Activated naive CD8-positive, alpha-beta T cell treated with anti-CD3 and anti-CD28 coated beads, Interleukin-2, amount 10 ng/mL, durations not matched to agents 7 days and 5 days (primary cell): ENCODE measurements at places on chromosomes 5 and 9. TPM values are rescaled to one million over a fixed set of nuclear protein-coding genes. Genes with fewer than 3 reads are reported as not detected.

The PCDHGB7 gene
- total RNA-seq: not detected

The RGS3 gene
- total RNA-seq: 65.5 TPM

The PHF24 gene
- total RNA-seq: not detected

The RNF130 gene
- 10.7 TPM for total RNA-seq

The SPATA24 gene
- total RNA-seq: 6.4 TPM

The SLC6A3 gene
- not detected for total RNA-seq

The GRAMD2B gene
- total RNA-seq: 5.2 TPM

The C5orf58 gene
- total RNA-seq: not detected

- no peak overlapping the region for H3K27ac ChIP-seq
- H3K27me3 ChIP-seq: peaks cover 9% of the 10 kb centered on the region
These were observed 49.2 kb upstream of the CPLX2 start for GRCh38 chr5:175822225-175822624.

DNA sequence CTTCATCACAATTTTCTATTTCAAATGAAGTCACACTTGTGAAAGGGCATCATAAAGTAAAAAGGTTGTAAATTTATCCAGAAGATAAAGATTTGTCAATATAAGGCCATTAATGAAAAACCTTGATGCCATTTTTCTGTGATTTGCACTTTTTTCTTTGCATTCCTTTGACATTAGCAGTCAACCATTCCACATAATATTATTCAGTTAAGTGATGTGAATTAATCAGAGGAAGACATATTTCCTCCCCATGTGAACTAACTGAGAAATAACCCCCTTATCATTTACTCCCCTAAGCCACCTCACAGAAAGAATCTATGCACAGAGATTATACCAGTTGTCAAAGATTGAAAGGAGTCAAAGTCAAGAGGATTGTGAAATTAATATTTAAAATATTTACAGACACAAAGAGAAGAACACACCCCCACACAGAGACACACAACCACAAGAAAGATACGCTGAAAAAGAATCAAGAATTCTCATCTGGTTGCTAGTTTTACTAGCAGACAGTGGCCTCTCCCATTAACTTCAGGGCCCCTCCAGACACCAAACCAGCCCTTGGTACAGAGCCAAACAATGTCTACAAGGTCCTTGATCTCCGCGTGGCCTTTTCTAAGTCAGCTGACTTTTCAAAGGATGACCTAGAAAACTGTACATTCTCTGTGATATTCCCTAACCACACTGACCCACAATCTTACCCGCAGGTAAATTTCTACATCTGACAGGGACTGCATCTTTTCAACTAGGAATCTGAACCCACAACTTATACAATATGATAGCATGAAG lies 29.5 kb downstream of the GNAQ start:
- H3K27ac ChIP-seq: no peak overlapping the region
- peaks cover 15% of the 10 kb centered on the region for H3K36me3 ChIP-seq
- H3K4me3 ChIP-seq: no peak overlapping the region

DNA sequence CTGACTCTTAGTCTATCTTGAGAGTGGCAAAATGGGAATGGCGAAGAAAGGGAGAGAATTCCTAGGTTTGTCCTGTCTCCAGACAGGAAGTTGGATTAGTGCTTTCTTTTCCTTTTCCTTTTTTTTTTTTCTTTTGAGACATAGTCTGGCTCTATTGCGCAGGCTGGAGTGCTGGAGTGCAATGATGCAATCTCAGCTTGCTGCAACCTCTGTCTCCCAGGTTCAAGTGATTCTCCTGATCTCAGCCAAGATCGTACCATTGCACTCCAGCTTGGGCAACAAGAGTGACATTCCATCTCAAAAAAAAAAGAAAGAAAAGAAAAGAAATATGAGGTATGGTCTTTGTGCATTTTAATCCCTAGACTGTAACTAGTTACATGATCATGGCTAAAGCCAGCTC lies 12.6 kb upstream of the KIF27 start:
- H3K4me3 ChIP-seq: no peak overlapping the region

GRCh38 chr5:77449277-77449676 lies 42.8 kb downstream of the WDR41 start:
- DNase-seq: no peak
- H3K27ac ChIP-seq: no peak overlapping the region
- H3K4me3 ChIP-seq: no peak overlapping the region
- no peaks in the 10 kb centered on the region for H3K27me3 ChIP-seq
- no peaks in the 10 kb centered on the region for H3K4me1 ChIP-seq

GRCh38 chr9:136762221-136762691 lies 2.1 kb downstream of the LCN15 start:
- H3K4me3 ChIP-seq: no peak overlapping the region
- DNase-seq: no peak
- H3K36me3 ChIP-seq: no peaks in the 10 kb centered on the region
- H3K27ac ChIP-seq: no peak overlapping the region

GRCh38 chr5:92908952-92909601 lies 671.9 kb downstream of the NR2F1-AS1 start:
- H3K4me3 ChIP-seq: no peak overlapping the region
- no peak overlapping the region for H3K27ac ChIP-seq
- H3K36me3 ChIP-seq: no peaks in the 10 kb centered on the region
- no peaks in the 10 kb centered on the region for H3K4me1 ChIP-seq

DNA sequence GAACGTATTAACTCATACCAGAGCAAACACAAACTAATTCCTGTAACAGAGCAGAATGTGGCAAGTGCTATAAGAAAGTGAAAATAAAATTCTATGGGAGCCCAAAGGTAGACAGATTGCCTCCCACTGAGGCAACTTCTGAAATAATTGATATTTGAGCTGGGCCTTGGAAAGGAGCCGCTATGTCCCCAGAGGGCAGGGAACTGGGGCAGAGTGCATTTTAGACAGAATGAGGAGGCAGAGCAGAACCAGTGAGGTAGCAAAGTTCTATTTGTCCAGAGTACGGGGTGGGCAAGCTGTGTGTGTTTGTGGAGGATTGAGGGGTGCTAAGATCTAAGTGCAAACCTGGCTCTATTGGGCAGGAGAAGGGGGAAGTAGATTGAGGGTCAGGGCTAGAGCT lies 19.8 kb downstream of the CDO1 start:
- H3K4me1 ChIP-seq: peaks cover 19% of the 10 kb centered on the region
- peaks cover 34% of the 10 kb centered on the region for H3K27me3 ChIP-seq
- no peak for DNase-seq
- H3K36me3 ChIP-seq: no peaks in the 10 kb centered on the region

GRCh38 chr9:68859347-68859746 lies 154.3 kb downstream of the PIP5K1B start:
- H3K4me1 ChIP-seq: no peaks in the 10 kb centered on the region
- H3K27me3 ChIP-seq: peaks cover 7% of the 10 kb centered on the region
- H3K27ac ChIP-seq: no peak overlapping the region
- no peak for DNase-seq

GRCh38 chr9:101414839-101415238 lies 16.2 kb downstream of the ZNF189 start:
- no peak overlapping the region for H3K4me3 ChIP-seq
- H3K27me3 ChIP-seq: no peaks in the 10 kb centered on the region
- H3K27ac ChIP-seq: no peak overlapping the region
- H3K36me3 ChIP-seq: peaks cover 21% of the 10 kb centered on the region
- DNase-seq: no peak

GRCh38 chr5:136129445-136129844 lies 3.2 kb upstream of the SMAD5 start:
- no peak overlapping the region for H3K4me3 ChIP-seq
- no peak overlapping the region for H3K27ac ChIP-seq
- H3K27me3 ChIP-seq: peaks cover 54% of the 10 kb centered on the region
- no peaks in the 10 kb centered on the region for H3K36me3 ChIP-seq
- no peak for DNase-seq

DNA sequence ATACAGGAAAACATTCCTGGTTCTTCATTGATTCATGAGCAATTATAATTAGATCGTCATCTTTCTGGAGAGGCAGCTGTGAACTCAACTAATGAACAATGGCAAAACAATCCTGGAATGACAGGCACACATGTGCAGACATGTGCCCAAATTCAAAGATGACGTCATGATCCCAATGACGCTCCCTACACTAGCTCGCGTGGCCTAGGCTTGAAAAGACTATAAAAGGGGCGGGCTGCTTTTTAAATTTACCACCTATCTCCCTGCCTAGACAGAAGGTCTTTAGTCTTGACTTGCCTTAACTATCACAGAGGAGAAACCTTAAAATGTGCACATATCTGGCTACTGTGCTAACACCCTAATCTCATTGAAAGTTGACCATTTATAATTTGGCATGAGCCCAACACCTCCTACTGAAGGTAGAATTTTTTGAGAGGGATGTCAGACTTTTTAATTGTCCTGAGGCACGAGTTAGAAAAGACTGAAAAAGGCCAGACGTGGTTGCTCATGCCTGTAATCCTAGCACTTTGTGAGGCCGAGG lies 88.2 kb downstream of the PRRT1B start:
- peaks cover 20% of the 10 kb centered on the region for H3K36me3 ChIP-seq
- H3K27ac ChIP-seq: no peak overlapping the region
- H3K4me1 ChIP-seq: peaks cover 32% of the 10 kb centered on the region

- H3K4me1 ChIP-seq: peaks cover 10% of the 10 kb centered on the region
- H3K27ac ChIP-seq: peak overlapping the region; percentile 62
- H3K27me3 ChIP-seq: peaks cover 31% of the 10 kb centered on the region
- DNase-seq: no peak
- peak overlapping the region; percentile 62 for H3K4me3 ChIP-seq
These were observed 979 bp downstream of the PCDHGA12 start for GRCh38 chr5:141431286-141431685.

DNA sequence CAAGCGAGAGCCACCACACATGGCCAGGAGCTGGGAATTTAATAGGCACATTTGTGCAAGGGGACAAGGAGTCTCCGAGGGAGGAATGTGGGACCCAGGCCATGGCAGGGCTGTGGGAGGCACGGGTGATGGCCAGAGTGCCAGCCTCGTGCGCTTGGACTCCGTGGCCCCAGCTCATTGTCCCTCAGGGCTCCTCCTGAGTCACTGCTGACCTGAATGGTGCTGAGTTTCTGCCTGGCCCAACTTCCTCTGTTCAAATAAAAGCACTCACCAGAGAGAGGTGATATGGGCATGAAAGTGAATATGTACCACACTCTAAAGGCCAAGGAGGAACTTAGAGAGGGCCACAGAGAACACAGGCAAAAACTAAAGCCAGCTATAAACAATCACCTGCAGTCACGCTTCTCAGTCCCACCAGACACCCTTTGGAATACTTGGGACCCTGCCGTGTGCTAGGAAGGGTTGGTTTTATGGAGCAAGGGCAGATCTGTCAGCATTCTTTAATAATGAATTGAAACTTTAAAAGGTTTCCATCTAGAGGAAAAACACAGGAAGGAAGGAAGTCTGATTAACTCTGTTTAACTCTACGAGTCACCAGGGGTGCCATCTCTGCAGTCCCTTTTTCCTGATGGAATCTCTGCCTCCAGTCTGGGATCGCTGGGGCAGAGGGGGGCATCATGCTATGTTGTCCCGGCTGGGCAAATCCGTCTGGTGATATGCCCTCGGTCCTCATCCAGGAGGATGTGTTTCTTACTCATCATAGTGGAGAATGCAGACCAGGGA lies 25.1 kb upstream of the UBE2QL1 start:
- H3K4me3 ChIP-seq: no peak overlapping the region
- no peaks in the 10 kb centered on the region for H3K36me3 ChIP-seq
- no peak overlapping the region for H3K27ac ChIP-seq
- peaks cover 2% of the 10 kb centered on the region for H3K4me1 ChIP-seq
- DNase-seq: no peak
- H3K27me3 ChIP-seq: peaks cover 15% of the 10 kb centered on the region

DNA sequence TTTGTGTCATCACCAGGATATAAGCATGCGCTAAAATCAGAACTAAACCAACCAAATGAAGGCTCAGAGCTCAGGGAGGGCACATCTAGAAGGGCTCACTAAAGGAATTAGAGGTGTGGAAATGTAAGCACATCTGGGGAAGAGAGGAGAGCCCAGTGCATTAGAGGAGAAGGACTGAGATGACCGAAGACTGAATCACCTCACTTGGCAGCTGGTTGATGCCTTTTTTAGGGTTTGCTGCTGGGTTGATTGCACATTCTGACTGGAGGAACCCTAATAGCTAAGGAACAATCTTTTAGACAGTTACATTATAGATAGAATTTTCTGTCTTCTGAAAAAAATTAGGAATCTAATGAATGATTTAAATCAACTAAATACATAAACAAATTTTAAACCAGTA lies 8.2 kb upstream of the IFNA21 start:
- H3K4me3 ChIP-seq: no peak overlapping the region
- H3K36me3 ChIP-seq: no peaks in the 10 kb centered on the region
- no peak for DNase-seq
- no peak overlapping the region for H3K27ac ChIP-seq
- H3K4me1 ChIP-seq: no peaks in the 10 kb centered on the region

GRCh38 chr5:54651482-54652076 lies 134.0 kb downstream of the SNX18 start:
- DNase-seq: no peak
- H3K27ac ChIP-seq: no peak overlapping the region
- H3K4me1 ChIP-seq: peaks cover 26% of the 10 kb centered on the region
- no peaks in the 10 kb centered on the region for H3K27me3 ChIP-seq

DNA sequence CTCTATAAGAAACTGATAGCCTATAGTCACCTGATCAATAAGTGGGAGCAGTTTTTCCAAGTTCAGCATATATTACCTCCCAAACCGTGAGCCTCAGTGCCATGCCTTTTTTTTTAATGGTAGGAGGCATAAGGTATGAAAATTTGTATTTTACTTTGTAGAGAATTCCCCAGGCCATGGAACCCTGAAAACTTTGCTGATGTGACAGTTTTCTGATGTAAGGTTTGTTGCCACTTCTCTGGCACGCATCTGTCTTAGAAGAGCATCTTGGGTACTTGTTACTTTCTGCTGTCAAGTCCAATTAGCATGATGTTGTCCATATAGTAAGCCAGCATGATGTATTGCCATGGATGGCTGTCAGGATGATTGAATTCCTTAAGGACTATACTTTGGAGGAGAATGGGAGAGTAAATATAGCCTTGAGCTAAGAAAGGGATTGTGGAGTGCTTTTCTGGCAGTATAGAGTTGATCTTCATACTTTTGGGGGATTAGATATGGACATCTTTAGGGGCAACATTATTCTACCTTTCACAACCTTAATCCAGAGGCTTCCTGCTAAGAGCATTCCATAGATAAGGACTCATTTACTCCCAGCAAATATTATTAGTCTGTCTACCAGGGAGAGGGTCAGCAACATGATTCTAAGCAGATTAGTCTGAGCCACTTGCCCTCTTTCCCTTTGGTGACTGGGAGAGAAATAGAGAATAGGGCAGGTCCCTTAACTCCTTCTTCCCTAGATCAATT lies 389.6 kb downstream of the YTHDC2 start:
- no peak for DNase-seq
- no peaks in the 10 kb centered on the region for H3K36me3 ChIP-seq
- H3K4me1 ChIP-seq: no peaks in the 10 kb centered on the region
- no peaks in the 10 kb centered on the region for H3K27me3 ChIP-seq
- H3K27ac ChIP-seq: no peak overlapping the region

DNA sequence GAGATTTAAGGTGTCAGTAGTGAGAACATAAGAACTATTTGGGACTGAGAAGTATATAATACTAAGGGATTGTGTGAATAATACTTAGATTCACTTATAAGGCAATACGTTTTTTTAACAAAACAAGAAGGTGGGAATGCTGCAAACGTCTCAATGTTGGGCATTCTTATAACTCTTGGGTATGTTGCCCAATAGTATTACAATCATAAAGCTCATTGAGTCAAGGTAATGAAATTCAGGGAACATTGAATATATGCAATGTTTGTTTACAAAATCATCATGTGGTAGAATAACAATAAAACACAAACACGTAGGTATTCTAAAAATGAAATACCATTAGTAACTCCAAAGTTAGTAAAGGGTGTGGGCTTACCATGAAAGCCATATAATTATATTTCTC lies 400.7 kb downstream of the KIAA0825 start:
- peaks cover 5% of the 10 kb centered on the region for H3K27me3 ChIP-seq
- no peak overlapping the region for H3K4me3 ChIP-seq
- H3K36me3 ChIP-seq: peaks cover 4% of the 10 kb centered on the region
- no peak overlapping the region for H3K27ac ChIP-seq

GRCh38 chr9:119289740-119290433 lies 79.3 kb downstream of the BRINP1 start:
- no peaks in the 10 kb centered on the region for H3K36me3 ChIP-seq
- H3K4me3 ChIP-seq: no peak overlapping the region
- DNase-seq: no peak
- H3K27me3 ChIP-seq: no peaks in the 10 kb centered on the region
- no peaks in the 10 kb centered on the region for H3K4me1 ChIP-seq
